ENCODE measurements at places on chromosomes 7 and 10.
A peak's percentile ranks its signal among the peaks of the same experiment; 100 is the strongest.

DNA sequence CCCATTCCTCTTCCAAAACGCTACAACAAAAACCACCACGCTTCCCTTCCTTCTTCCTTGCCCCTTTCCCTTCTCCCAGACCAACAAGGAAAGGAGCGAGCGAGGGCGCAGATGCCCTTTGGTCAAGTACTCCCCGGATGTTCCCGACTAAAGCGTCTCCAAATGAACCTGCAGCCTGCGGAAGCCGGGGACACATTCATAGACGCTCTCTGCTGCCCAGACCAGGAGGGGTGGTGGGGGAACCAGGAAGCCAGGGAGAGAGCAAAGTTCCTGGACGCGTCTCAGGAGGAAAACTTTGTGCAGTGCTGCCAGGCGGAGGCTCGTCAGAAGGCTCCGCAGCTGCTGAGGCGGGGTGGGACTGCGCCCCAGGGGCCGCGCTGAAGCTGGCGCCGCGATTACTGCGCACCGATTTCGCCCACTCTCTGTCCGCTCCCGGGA, 754 bp downstream of the SEMA3D start:
- no peak for DNase-seq

DNA sequence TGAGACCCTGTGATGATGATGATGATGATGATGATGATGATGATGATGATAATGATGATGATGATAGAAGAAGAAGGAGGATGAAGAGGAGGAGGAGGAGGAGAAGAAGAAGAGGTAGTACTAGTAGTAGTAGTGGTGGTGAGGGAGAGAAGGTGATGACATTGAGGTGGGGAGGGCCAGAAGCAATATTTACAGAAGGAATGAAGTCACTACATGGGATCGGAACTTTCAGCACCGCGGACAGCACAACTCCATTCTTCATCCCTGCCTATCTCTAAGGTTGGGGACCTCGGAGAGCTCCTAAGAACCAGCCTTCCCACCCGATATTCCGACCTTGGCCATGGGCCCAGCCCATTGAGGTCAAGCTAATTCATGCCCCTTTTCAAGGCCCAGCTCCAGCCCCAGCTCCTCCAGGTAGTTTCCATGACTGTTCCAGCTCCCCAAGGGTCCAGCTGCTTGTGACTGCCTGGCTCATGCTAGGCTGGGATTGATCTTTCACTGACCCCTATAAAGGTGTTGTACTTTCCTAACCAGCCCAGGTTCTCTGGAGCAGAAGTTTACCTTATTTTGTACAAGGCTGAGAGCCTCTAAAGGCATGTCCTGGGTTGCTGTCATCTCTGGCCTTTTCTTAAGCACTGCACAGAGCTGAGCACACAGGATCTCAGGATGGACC, 10.3 kb downstream of the CRHR2 start:
- DNase-seq: no peak

GRCh38 chr10:96263669-96264068, 7.7 kb downstream of the BLNK start:
- DNase-seq: no peak

DNA sequence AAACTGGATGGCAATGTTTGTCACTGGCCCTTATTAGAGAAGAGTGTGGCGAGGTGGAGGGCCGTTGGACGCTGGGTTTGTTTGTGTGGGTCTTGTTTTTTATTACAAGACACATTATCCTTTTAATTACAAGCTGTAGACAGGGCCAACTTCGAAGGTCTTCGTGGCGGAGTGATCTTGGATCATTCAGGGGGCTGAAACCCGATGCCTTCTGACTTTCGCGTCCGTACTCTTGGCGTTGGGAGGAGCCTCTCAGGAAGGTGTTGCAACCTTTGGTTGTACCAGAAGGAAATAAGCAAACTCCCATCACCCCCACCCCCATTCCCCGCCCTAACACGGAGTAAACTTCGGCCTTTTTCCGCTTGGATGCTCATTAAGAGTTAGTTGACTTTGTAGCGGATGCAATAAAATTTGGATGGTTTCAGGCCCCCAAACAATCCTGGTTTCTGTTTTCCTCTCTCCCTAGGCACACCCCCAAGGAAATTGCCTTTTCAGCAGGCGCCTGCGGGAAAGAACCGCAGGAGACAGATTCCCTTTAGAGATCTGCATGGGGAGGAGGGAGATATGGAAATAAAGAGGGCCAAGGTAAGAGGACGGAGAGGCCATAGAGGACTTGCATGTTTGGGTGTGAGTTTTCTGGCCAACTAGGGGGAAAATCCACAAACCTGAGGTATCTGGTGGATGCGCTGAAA, 294.5 kb upstream of the NFE2L3 start:
- DNase-seq: peak; percentile 94

DNA sequence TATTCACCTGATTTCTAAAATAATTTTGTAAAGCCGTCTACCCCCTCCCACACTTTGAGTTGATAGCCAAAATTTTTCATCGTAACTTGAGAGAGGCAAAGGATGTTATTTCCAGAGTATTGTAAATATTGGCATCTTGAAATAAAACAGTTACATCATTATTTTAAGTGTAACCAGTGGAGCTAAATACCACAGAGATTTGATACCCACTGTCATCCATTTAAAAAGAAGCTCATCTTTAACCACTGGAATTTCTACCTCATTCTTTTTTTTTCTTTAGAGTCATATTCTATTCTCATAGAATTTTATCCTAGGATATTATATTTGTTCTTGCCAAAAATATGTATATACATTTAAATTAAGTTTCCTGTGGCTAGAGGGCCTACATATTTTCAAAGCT, 48.6 kb downstream of the CAMK1D start:
- no peak for DNase-seq

GRCh38 chr7:4791738-4792536, 16.5 kb downstream of the AP5Z1 start:
- no peak for DNase-seq

DNA sequence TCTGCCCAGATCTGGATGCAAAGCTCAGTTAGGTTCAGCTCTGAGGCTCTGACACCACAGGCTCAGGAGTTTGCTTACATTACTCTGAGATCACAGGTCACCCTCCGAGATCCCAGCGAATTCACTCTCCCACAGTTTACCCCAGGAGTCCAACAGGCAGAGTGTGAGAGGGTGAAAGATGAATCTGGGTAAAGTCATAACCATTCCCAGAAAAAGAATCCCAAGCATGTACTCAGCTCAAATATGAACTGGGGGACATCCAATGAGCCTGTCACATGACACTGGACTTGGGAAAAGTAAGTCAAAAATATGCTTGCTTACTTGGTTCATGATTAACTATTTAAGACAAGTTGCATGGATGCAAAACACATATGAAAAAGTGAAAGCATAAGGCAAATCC, 110.3 kb upstream of the ARID5B start:
- DNase-seq: no peak

DNA sequence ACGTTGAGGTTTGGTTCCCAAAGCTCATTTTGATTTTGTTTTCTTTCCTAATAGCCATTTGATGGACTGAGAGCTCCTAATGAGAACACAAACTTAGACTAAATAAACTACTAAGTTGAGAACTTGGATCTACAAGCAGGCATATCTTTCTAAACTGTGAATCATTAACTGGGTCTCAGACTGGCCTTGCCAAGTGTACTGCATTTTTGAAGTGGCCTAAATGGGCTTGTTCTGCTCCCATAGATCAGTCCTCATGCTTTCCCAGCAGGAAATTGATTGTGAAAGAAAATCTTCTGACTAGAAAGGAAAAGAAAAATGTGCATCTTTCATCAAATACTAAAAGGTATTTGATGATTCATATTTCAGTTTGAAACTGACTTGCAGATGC, 46.7 kb upstream of the RBM33 start:
- no peak for DNase-seq

DNA sequence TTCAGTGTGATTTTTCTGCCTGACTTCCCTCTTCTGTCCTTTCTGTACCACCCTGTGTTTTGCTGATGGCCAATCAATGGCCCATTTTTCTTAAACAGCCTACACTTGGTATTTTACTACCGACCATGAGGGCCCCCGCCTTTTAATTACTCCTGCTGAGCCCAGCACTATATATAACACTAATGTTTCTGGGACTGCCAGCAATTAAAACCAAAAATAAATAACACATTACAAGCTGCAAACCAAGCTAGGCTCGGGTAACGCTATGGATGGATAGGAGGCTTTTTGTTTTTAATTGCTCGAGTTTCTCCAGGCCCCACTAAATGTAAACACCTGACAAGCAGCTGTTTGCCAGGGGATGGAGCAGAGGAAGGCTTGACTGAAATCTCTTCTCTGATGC, 915.4 kb upstream of the AUTS2 start:
- no peak for DNase-seq

DNA sequence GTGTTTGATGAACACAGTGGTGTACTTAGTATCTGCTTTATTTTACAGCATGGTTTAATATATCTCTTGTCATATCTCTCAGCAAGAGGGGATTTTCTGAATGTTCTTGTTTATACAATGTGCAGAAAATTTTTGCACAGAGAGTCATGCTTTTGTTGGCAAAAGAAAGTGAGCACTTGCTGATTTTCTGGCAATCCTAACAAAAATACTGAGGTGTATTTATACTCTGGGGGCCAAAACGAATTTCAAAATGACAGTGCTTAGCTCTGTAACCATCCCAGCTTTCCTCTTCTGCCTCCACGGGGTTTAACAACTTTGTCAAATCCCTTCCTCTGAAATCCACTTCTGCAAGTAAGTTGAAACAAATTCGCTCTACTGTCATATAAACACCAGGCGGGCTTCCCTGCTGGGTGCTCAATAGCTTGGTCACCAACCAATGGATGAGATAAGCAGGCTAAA, 169.2 kb downstream of the NOC3L start:
- no peak for DNase-seq

DNA sequence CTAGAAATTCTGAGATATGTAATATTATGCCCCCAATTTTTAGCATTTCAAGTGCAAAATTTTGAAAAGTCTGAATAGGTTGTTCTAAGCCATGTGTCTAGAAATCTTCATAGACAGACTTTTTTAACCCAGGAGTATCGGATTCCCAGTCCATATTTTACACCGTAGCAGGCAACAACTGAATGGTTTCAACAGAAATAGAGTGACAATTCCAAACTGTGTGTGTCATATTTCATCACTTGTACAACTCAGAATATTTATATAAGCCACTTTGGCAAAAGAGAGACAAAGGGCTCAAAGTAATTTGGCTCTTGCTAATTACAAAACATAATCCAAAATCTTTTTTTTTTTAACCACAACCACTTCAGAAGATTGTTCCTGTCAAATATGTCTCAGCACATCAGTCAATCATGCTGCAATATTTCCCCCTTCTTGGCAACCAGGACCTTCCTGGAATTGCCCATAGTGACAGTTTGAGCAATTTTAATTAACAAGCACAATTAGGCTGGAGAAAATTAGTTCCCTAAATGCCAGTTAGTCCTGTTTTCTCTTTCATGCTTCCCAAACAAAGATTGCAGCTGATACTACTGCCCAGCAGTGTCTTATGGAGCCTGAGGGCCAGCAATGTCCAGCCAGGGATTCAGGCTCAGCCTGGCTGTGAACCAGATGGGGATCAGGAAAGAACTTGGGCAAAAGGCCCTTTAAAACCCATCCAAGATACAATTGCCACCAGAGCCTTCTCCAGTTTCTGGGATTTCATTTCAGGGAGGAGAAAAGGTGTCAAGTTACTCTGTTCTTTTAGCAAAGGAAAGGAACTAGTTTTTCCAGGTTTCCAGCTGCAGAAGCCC, 533.3 kb upstream of the GHITM start:
- DNase-seq: no peak

GRCh38 chr10:133438711-133439273, 14.4 kb upstream of the SPRN start:
- DNase-seq: no peak

GRCh38 chr7:39702133-39702532, 78.8 kb downstream of the RALA start:
- no peak for DNase-seq

DNA sequence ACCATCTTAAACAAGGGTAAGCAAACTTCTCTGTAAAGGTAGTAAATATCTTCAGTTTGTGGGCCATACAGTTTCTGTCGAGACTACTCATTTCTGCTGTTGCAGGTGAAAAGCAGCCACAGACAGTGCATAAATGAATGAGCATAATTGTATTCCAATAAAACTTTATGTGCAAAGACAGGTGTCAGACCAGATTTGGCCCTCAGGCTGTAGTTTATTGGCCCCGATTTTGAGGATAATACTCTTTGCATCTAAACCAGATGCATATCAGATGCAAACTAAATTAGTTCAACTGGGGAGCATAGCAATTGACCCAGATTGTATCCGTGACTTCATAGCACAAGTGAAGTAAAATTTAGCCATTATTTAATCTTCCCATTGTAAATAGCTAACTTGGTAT, 70.0 kb downstream of the SNX10 start:
- no peak for DNase-seq

- DNase-seq: no peak
Observed at GRCh38 chr10:89327803-89328441, at the start of gene IFIT3. Gene IFIT3 (plus strand): TSS chr10:89327997. CDS start chr10:89328074, 77 bp downstream.

GRCh38 chr10:63628526-63629362, 107.5 kb downstream of the REEP3 start:
- peak; percentile 81 for DNase-seq

GRCh38 chr10:82284180-82284579, 409.2 kb downstream of the NRG3 start:
- no peak for DNase-seq

- DNase-seq: no peak
Observed at GRCh38 chr10:133481086-133481643, 27.4 kb downstream of the SCART1 start.

DNA sequence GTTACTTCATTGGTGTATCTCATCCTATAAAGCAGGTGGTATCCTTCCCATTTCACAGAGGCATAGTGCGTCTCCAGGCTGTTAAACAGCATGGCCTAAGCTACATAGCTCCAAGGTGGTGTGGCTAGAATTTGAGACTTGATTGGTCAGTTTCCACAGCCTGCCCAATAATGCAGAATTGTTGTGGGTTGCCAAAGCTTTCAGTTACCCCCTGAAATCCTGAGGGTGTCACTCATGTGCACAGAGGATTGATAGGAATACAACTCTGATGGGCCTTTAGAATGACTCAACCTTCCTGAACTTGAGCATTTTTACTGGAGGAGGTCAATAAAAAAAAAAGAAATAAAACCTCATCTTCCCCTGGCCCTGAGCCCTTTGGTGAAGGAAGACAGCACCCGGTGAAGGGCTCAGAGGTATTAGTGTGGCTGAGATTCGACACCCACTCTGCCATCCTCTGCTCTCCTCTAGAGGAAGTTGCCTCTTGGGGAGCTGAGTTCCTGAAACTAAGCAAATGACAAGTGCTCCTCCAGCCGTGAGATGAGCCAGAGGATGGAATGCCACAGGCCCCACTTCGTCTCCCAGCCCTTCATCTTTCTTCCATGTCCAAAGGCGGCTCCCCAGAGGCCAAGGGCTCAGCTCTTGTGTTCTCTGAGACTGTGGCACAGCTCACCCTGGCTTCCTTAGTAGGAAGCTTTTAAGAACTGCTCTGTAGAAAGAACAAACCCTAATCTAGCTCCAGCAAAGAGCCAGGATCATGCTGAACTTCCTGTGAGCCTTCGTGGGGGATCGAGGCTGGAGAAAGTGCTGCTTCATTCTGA, 1.0 kb downstream of the ACSL5 start:
- DNase-seq: no peak

DNA sequence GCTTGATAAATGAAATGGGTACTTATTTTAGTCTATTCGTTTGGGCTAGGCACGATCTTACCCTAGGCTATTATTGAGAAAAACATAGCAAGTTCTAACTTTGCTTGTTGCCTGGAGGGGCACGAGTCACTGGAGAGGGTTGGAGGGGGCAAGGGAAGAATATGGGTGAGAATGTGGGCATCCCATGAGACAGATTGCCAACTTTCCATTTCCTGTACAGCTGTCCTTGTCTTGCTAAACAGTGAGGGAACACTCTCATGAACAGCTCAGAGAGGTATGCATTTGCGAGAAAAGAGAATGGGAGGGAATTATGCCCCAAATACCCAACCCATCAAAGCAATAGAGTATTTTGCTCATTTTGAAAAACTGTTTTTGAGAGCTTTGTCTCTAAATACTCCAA, 9.2 kb downstream of the CDHR3 start:
- no peak for DNase-seq

Data from NCI-H1417 treated with DMSO at 0.1 percent for 48 hours (cell line).